Epithelial cell of proximal tubule (primary cell): ENCODE measurements at places on chromosomes 4 and X.
A peak's percentile ranks its signal among the peaks of the same experiment; 100 is the strongest.

- no peak for DNase-seq
Observed at GRCh38 chr4:63921561-63921960, 487.7 kb downstream of the TECRL start.

DNA sequence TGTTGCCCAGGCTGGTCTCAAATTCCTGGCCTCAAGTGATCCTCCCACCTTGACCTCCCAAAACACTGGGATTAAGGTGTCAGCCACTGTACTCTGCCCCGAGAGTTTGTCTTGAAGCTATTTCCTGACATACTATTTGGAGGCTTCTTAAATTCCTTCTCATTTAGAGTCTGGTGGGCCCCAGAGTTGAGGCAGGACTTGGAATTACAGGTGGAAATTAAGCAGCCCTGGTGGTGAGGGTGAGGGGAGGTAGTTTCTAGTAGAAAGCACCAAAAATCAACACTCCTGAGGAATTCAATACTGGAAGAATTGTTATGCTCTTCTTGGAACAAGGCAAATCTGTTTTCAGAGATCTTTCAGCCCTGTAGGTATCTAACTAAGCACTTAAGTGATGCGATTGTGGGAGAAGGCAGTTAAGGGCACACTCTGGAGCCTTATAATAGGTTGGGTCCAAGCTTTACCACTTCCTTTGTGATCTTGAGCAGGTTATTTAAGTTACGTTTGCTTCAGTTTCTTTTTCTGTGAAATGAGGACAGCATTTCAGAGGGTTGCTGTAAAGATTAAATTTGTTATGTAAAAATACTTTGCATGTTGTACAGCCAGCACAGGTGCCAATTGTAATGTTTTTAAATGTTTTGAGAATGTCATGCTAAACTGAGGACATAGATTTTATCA lies 200.7 kb downstream of the SOWAHB start:
- DNase-seq: no peak

GRCh38 chrX:121052122-121052521 lies 4.7 kb downstream of the GLUD2 start:
- DNase-seq: no peak

GRCh38 chr4:4608214-4608537 lies 66.3 kb upstream of the STX18 start:
- no peak for DNase-seq

GRCh38 chrX:46218373-46218772 lies 326.8 kb downstream of the ZNF674 start:
- DNase-seq: no peak

DNA sequence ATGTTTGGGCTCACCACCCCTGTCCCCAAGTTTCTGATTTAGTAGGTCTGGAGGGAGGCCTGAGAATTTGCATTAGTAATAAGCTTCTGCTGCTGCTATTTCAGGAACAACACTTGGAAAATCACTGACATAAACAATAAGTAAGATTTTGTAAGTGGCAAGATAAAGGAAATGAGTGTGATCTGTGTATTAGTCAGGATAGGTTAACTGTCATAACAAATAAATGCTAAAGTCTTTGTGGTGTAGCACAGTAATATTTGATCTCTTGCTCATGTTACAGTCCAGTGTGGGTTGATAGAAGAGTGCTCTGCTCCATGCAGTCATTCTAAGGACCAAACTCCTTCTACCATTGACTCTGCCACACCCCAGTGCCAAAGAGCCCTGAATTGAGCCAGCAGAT lies 67.0 kb downstream of the NHS start:
- DNase-seq: no peak

DNA sequence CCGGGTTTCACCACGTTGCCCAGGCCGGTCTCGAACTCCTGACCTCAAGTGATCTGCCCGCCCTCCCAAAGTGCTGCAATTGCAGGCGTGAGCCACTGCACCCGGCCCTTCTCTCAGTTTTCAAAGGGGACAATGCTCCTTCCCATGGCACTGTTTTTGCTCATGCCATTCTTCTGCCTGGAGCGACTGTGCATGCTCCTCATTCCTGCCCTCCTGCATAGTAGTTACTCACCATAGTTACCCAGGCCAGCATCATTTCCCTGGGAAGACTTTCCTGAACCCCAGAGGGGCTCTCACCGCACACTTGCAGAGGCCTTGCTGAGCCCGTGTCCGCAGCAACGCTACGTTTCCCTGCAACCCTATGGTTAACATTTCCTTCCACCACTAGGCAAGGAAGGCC lies 3.3 kb upstream of the CXCL9 start:
- no peak for DNase-seq

GRCh38 chr4:125501568-125501967 lies 186.8 kb downstream of the FAT4 start:
- DNase-seq: no peak

GRCh38 chr4:120844528-120844921 lies 78.0 kb downstream of the PRDM5 start:
- peak; percentile 15 for DNase-seq

GRCh38 chr4:6502747-6503465 lies 30.5 kb upstream of the PPP2R2C start:
- no peak for DNase-seq

DNA sequence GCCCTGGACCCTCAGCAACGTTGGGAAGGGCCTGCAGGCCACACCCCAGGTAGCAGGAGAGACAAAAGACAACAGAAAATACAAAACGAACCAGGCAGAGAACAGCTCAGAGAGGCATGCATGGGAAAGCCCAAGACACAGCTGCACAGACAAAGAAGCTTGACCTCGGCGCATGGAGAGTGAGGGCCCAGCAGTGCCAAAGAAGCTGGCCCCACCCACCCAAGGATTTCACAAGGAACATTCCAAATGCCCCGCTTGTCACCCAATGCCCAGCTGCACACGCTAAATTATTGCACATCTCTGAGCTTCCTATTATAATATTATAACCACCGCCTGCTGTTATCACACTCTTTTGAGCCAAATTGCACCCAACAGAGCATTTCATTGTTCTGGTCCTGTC lies 147.7 kb upstream of the TBL1X start:
- DNase-seq: no peak

DNA sequence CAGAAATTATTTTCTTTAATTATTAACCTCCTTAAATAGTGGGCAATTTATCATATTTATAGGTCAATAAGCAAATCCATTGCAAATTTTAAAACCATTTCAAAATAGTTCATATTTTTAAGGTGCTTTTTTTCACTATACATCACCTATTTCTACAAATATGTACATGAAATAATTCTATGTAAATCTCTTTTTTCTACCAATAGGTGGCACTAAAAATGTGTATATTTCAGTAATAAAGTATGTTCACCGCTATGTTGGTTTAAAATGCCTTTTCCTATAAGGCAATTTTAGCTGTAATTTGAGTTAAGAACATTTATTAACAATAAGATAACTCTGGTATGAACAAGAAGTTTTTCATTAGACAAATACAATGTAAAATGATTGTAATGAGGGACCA lies 672.2 kb downstream of the KCTD8 start:
- DNase-seq: no peak

GRCh38 chr4:108166038-108166437 lies 2.7 kb downstream of the LEF1 start:
- no peak for DNase-seq

DNA sequence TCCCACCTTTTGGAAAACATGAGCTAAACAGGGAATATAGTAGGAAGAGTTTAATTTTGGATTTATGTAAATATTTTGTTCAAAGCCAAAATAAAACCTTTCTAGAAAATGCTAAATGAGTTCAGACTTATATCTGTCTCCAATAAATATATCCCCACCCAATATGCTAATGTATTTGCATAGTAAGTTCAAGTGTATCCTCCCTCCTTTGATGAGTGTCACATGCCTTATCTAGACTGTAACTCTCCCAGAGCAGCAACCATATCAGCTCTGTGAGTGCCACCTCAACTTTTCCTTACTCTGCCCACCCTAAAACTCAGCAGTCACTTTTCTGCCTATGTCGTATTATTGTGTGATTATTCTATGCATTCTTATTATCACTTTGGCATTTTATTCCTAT lies 516.1 kb upstream of the NR3C2 start:
- no peak for DNase-seq

- DNase-seq: no peak
Observed at GRCh38 chr4:140187316-140187695, 33.3 kb upstream of the MAML3 start.

- no peak for DNase-seq
Observed at GRCh38 chr4:187715466-187715865, 280.1 kb upstream of the ZFP42 start.

GRCh38 chr4:128776794-128777216 lies 32.7 kb upstream of the JADE1 start:
- peak; percentile 100 for DNase-seq

DNA sequence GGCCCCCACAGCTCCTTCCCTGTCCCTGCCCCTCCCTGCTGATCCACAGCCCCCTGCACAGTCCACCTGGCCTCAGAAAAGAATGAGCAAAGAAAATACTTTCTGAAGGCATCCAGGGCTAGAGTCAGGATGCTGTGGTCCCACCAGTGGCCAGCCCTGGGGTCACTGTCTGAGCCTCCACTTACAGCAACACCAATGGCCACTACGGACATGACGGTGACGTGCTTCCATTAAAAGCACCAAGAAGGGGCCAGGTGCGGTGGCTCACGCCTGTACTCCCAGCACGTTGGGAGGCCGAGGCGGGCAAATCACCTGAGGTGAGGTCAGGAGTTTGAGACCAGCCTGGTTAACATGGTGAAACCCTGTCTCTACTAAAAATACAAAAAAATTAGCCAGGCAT lies 4.0 kb downstream of the JAKMIP1 start:
- DNase-seq: no peak

DNA sequence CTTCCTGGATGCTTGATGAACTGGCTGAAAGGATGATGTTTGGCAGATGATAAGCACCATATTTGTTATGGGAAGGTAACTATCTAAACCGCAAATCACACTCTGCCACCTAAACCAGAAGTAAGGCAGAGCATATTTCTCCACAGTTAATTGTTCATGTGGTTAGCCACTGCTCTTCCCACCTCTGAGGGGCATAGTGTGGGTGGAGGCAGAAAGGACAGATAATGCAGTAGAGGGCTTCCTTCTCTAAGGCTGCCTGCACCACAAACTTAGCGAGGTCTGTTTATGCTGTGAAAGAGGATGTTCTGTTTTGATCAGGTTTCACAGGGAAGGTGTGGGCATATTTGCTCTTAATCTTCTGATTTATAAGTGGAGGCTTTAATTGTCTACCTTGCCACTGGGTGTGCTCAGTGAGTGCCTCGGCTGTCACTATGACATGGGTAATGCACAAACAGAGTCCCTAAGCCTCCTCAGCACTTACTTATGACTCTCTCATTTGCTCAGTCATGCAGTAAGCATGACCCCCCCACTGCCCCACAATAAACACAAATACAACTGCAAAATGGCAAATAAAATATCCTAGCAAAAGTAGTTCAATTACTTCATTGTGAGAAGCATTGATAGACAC lies 401.0 kb downstream of the TMA16 start:
- DNase-seq: no peak

DNA sequence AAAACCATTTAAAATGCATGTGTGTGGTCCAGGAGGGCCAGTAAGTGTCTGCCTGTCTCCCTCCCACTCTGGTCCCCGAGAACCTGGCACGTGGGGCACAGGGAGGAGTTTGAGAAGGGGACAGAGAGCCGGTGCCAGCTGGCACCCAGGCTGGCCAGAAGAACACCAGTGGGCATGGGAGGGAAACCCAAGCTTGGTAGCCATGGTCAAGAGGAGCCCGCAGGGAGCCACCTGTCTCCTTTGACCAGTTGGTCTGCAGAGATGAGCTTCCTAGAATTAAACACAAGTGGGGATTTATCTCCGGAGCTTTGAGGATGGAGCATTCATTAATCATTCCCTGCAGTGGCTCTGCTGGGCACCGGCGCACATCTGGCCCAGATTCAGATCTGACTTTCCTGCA lies 41.6 kb downstream of the HMX1 start:
- no peak for DNase-seq

DNA sequence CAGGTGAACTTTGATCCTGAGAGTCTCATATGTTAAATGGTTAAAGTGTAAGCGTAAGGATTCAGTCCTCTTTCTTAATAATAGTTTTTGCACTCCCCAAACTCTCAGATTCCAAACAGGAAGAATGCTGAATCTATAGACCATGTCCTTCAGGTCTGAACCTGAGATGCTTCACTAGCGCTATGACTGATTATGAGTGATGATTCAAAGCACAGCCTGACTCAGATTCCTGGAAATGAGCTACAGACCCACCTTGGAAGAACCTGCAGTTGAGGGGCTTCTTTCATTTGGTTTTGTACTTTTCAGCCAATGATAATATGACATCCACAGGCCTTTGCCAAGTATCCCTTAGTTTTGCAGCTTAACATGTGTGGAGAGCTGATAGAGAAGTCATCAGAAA lies 1.4 kb downstream of the EDNRA start:
- no peak for DNase-seq

GRCh38 chrX:16573781-16574180 lies 76.2 kb upstream of the S100G start:
- no peak for DNase-seq

DNA sequence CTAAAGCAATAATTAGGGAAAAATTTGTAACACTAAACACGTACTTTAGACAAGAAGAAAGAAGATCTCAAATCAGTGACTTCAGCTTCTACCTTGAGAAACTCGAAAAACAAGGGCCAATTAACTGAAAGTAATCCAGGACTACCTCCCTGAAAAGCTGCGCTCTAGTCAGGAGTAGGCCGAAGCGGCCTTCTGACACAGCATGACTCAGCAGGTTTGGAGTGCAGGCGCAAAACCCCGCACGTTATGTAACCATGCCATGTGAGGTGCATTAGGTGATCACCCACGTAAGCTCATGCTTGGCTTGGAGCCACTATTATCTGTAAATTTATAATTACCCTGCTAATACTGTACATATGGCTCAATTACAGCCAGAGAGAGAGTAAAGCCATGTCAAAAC lies 52.8 kb upstream of the CCDC149 start:
- DNase-seq: no peak

- no peak for DNase-seq
Observed at GRCh38 chr4:51858605-51859202, 15.8 kb downstream of the DCUN1D4 start.

DNA sequence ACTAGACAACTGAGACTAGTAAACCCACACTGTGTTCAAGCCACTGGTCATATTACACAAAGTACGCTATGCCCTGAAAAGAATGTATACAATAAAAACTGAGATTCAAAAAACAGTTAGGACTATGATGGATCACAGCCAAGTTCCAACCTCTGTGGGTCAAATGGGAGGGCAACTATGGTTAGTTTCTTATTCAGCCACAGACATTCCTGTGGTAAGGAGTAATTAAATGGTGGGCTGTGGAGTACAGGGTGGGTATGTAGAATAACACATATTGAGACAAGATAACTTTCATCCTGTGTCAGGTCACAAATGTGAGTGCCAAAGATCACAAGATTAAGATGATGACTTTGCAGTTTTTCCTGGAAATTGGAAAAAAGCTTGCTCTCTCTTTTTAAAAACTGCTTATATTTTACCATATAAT lies 167.2 kb downstream of the NPNT start:
- peak; percentile 27 for DNase-seq
